ENCODE measurements at places on chromosomes 4 and X.

- no peak for DNase-seq
These were observed 152.3 kb downstream of the WDFY3 start for GRCh38 chr4:84814094-84814750.

- peak; percentile 9 for DNase-seq
These were observed 11.3 kb downstream of the LAMP2 start for GRCh38 chrX:120457766-120458180.

GRCh38 chrX:155028129-155028528 lies 1.5 kb downstream of the FUNDC2 start:
- DNase-seq = no peak

DNA sequence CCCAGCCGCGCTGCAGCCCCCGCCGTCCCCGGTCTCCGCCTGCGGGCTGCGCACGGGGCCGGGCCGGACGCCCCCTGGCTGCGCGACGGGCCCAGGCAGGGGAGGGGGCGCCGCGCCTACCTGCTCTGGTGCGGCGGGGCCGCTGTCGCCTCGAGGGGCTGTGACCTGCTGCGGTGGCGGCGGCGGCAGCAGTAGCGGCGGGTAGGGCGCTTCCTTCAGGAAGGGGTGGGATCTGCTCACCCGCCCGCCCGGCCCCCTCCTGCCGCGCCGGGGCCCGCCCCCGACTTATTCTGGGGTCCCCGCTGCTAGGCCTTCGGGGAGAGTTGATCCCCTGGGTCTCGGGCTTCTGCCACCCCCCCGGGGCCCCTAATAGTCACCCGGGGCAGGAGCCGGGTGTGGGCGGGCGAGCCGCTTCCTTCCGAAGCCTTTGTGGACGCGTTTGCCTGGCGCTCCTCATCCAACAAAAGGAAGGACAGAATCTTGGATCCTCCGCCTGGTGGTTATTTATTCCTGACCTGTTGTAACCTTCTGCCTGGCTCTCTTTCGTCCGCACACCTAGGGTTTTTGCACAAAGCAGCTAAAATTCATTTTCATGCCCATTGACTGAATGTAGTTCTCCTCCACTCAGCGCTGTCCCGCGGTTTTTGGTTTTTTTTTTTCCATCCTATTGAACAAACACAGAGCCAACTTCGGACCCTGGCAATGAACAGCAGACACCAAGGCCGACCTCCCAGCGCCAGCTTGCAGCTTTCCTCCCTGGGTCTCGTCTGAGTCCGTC lies at the start of gene TMEM150C:
Gene TMEM150C, minus strand, starts transcription at position 203 of the 778 bp plus-strand sequence. CDS start 57,331 bp downstream, outside the sequence.
- peak; percentile 7 for DNase-seq

GRCh38 chrX:23764188-23764984 lies 18.6 kb upstream of the SAT1 start:
- DNase-seq = no peak

DNA sequence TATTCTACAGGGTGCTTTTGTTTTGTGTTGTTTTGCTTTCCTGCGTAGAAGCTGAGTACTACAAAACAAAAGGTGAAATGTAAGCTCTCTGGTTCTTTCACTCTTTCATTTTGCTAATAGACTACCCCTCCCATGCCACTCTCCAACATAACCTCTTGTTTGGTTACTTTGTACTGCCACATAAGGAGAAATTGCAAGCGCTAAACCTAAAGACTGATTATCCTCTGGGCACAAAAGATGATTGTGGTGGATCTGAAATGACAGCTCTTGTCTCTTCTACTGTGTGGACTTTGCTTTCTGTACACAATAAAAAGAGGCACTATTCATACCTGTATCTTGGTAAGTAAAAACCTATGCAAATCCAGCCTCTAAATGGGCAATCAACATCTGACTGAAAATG lies 5.3 kb downstream of the MBNL3 start:
- DNase-seq = no peak

GRCh38 chrX:134407065-134407376 lies 52.9 kb upstream of the HPRT1 start:
- no peak for DNase-seq

GRCh38 chr4:73648478-73648877 lies 28.2 kb upstream of the RASSF6 start:
- no peak for DNase-seq

GRCh38 chrX:13545726-13546125 lies 23.7 kb upstream of the EGFL6 start:
- no peak for DNase-seq

GRCh38 chrX:25016361-25016671 lies 551 bp upstream of the ARX start:
- no peak for DNase-seq

GRCh38 chr4:7964890-7965662 lies 25.4 kb upstream of the AFAP1 start:
- DNase-seq = peak; percentile 81

- no peak for DNase-seq
These were observed 97.3 kb downstream of the HDAC8 start for GRCh38 chrX:72475338-72475737.

DNA sequence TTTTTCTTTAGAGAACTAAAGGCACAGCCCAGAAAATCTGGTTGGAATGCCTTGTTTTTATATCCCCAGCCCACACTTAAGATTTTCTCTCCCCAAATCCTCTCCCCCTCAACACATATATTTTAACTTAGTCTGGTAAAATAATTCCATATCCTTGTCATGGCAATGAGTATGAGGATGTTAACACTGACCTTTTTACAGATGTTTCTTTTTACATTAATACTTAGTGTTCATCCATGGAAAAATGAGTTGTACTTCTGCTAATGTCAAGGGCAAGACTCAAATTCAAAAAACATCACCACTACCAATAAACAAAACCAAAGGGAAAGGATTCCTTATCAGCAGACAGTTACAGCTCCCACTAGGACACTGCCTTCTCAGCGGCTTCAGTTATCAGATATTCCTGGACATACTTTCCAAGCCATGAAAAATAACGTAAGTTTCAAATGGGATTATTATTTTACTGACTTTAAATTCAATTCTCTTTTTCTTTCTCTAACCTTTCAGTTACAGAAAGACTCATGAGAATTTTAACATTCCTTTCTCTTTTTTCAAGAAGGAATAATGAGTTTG lies 83.3 kb downstream of the RASL11B start:
- no peak for DNase-seq
